DMS153 (cell line): ENCODE measurements at places on chromosomes 3 and 15.

DNA sequence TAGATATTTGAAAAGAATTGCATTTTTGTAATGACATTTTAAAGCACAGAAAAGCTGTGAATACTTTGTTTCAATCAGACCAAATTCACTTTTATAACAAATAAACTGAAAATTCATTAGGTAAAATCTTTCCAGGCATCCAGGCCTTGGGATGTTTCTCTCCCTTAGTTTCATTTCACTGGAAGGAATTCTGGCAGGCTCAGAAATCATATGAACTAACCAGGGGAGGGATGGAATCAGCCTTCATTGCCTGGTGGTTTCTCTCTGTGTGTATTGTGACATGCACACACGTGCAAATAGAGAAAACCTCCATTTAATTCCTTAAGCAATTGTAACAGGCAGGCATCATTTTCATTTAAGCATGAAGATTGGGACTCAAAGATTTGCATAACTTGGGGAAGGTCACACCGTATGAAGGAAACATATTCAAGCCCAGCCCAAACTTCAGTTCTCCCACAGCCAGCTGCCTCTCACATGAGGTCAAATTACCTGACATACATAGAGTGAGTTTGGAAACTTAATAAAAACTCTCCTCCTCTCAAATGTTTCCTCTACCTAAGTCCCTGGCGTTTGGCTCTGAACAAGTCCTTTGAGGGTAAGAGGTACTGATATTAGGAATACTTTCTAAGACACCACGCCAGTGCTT, 376.1 kb upstream of the MCTP2 start:
- DNase-seq = no peak

- no peak for DNase-seq
These were observed 86.8 kb downstream of the RFX7 start for GRCh38 chr15:56156877-56157276.

- DNase-seq = no peak
These were observed 146.0 kb downstream of the ARPP21 start for GRCh38 chr3:35785234-35785888.

DNA sequence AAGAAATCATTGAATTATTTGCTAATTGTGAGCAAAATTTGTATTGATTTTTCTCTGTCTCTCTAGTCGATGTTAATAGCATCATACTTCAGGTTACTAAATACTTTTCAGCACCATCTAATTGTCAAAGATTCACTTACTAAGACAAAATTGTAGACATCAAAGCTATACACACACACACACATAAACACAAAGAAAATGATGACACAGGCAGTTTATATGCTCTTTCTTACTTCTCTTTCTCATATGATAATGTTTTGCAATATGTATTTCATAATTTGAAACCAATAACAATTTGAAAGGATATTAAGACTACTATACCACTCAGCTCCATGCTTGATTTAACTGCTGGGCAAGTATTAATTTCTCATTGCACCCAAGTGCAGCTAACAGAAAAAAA, 406.2 kb downstream of the ROBO2 start:
- DNase-seq = no peak

DNA sequence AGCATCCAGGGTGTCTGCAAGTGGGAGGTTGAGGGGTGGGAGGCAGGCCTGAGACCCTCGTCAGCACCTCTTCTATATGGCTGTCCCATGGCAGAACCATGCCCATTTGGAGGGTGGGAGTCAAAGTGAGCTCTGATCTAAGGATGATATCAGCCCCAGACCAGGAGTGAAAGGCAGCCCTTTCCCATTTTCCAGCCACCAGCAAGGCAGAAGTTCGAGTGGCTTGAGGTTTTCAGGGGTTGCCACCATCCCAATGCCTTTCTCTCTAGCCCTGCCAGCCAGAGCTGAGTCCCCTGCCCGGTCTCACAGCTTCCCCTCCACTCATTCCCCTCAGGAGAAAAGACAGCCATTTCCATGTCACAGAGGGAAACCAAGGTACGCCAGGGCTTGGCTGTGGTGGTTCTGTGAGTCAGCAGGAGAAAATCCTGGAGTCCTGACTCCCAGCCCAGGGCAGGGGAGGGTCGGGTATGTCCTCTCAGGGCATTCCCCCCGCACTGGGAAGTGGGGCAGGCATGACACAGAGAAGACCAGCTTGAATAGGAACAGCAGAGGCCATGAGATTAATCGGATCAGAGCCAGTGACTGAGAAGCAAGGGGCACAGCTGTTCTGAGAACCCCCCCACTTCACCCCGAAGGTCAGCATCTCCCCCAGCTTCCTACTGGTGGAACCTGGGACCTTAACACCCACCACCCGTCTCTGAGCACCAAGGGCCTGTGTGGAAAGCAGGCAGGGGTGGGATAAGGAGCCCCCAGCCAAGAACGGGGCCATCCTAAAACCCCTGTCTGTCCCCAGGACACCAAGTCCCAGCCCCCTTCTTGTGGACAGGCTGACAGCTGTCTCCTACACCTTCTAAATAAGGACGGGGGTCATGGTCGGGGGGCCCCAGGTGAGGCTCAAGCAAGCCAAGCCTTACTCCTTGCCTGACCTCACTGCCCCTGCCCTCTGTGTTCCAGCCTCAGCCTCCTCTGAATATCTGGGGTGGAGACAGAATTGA, 965 bp upstream of the SLC38A3 start:
- DNase-seq = no peak

DNA sequence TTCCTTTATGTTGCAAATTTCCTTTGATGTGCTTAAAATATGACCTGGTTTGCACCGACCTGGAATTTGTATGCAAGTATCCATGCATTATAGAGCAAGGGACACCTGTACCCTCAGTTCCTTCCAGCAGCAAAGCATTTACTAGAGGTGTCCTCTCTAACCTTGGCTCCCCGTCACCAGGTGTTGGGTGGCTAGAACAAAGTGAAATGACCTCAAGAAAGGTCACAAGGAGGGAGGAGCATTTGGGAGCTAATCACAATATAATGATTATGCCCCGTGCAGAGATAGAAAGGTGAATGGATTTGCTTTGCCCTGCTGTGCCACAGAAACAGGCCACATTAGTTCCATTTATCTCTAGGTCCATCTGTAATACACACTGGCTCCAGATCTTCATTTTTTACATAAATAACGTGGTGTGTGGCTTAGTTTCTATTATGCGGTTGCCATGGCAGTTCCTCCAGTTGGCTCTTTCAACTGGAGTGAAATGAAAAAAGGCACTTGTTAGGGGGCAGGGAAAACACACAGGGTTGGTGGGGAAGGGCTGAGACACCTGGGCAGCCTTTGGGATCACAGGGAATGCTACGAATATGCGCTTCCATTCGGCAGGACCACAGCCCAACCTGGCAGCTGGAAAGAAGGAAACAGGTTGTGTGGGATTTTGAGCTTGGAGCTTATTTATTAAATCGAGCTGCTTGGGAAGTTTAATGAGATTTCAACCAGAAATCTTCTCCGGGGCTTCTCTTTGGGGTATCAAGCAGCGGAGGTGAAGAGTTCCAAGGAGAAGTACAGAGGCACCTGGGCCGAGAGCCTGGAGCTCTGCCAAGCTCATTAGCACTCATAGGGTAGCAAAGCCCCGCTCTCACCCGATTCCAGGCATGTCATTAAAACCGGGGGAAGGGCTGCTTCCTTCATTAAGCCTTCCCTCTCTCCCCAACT, 233.5 kb upstream of the ST8SIA2 start:
- DNase-seq = no peak

DNA sequence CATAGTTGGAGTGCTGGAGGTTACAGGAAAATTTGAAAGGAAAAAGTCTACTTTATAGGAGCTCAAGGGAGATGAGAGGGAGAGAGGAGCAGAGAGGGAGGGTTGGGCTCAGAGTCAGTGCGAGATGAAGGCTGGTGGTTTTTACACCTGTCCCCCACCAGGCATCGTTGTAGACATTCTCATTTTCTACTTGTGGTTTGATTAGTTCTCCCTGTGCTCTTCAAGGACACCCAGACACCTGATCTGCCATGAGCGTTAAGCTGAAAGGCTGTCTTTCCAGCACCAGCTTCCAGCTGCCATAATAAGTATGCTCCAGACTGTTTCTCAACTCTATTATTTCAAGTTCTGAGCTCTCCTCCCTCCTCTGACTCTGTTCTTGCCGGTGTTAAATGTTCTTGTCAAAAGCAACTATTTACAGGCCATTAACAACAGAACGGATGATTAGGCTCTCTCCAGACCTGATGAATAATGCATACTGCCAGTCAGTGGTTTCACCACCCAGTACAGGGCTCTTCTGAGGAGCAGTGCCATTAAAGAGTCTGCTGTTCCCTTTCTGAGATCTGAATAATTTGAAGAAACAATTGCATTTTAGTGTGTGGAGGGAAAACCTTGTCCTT, 514.6 kb upstream of the MCTP2 start:
- no peak for DNase-seq

- DNase-seq = no peak
These were observed 12.4 kb downstream of the GNB4 start for GRCh38 chr3:179438841-179439240.

- DNase-seq = peak; percentile 37
These were observed 54.1 kb upstream of the ATP2C1 start for GRCh38 chr3:130839813-130840212.

GRCh38 chr15:47395076-47395475, 322.2 kb upstream of the SEMA6D start:
- no peak for DNase-seq

- no peak for DNase-seq
These were observed 76.0 kb upstream of the SNRPA1 start for GRCh38 chr15:101371081-101371480.

DNA sequence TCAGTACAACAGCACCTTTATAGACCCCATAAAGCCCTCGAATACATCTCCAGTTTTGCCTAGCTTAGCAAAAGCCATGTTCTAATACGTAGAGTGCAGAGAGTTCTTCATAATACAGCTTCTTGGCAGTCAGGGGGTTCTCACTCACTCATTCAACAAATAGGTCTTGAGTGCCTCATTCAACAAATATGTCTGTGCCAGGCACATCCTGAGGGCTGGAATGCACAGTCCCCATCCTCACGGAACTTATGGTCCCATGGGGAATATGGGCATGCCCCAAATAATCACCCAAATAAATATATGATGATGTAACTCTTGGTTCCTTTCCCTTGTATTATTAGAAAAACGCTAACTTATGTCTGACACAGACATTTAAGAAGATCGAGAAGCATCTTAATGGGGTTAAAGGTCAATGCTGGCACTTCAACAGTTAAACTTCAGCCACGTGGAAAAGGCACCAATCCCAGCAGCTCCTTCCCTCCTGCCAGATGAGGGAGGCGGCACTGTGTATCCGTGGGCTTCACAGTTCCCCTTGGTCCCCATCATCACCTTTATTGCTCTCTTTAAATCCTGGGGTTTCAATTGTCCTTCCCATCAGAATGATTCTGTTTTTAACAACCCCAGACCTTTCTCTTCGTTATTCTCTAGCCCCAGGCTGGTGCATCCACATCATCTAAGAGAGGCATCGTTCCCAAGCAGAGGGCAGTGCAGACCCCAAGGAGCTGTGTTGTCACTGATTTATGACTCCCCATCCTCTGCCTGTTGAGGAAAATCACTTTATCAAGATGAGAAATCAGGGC, 18.9 kb upstream of the SEMA5B start:
- DNase-seq = no peak

DNA sequence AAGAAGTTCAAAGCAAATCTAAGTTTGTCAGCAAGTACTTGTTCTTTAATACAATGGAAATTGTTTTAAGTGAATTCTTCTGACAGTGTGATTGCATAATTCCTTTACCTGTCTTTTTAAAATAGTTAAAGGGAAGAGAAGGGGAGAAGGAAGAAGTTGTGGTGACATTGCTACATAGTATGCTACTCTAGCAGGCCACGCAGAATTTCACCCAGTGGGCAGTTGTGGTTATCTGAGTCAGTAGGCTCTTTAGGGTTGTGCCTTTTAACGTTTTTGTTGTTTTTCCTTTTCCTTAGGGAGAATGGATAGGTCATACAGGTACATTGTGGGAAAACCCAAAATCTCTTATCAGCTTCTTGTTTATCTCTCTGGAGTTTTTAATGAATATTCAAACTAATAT, 40.4 kb downstream of the KIF15 start:
- DNase-seq = no peak

DNA sequence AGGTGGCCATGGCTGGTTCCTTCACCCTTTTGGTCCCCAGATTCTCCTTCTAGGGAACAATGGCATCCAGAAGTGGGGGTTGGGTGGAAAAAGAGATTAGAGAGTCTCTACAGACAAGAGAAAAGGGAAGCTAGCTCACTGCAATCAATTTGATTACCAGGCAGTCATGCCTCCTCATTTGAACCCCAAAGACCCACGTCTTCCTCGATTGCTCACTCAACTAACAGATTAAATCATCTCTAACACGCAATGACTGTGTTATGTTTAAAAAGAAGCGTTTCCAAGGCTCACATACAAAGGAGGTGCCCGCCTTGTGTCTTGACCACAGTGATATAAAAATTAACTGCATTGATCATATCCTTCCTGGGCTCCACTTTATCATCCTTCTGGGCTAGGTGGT, 57.6 kb downstream of the BHLHE40 start:
- DNase-seq = no peak

GRCh38 chr3:23136054-23136453, 67.1 kb upstream of the UBE2E2 start:
- DNase-seq = no peak

- no peak for DNase-seq
These were observed 15.5 kb downstream of the GRM2 start for GRCh38 chr3:51722362-51722761.

- DNase-seq = no peak
These were observed 24.3 kb downstream of the TBC1D21 start for GRCh38 chr15:73897441-73898261.

- no peak for DNase-seq
These were observed 68.2 kb downstream of the HMCES start for GRCh38 chr3:129346695-129347457.

GRCh38 chr15:83356501-83357399, 72.3 kb upstream of the BNC1 start:
- no peak for DNase-seq

DNA sequence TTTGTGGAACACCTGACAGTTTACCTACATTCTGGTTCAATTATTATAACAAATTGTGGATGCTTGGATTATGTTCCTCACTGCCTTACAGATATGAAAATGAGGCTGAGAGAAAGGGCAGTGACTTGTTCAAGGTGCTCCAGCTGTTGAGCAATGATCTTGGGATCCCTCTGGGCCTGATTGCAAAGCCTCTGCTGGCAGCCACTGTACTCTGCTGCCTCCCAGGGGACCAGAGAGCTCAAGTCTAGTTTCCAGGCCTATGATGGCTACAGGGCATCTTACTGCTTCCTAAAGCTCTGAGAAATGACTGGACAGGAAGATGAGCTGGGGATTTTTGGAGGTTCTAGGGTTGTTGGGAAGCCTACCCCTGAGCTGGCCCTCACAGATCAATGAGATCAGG, 2.3 kb upstream of the SHC4 start:
- DNase-seq = no peak

- DNase-seq = no peak
These were observed 131.6 kb upstream of the RASGRP1 start for GRCh38 chr15:38696109-38696727.

- DNase-seq = no peak
These were observed 237.7 kb downstream of the SUCLG2 start for GRCh38 chr3:67416703-67417102.

GRCh38 chr15:64845183-64845611, 3.5 kb downstream of the PLEKHO2 start:
- DNase-seq = no peak

GRCh38 chr3:182983876-182984275, 3.5 kb upstream of the DCUN1D1 start:
- DNase-seq = no peak
